Non-pigmented ciliary epithelial cell (primary cell): ENCODE measurements at places on chromosomes 12 and 14.
A peak's percentile ranks its signal among the peaks of the same experiment; 100 is the strongest.

- no peak for DNase-seq
Measured at GRCh38 chr12:6311822-6312528, 1.5 kb downstream of the PLEKHG6 start.

- DNase-seq, result no peak
Measured at GRCh38 chr14:24232645-24233537, at the start of gene GMPR2. Gene GMPR2, plus strand, starts transcription at chr14:24232929. Its CDS starts 325 bp downstream, at chr14:24233254.

DNA sequence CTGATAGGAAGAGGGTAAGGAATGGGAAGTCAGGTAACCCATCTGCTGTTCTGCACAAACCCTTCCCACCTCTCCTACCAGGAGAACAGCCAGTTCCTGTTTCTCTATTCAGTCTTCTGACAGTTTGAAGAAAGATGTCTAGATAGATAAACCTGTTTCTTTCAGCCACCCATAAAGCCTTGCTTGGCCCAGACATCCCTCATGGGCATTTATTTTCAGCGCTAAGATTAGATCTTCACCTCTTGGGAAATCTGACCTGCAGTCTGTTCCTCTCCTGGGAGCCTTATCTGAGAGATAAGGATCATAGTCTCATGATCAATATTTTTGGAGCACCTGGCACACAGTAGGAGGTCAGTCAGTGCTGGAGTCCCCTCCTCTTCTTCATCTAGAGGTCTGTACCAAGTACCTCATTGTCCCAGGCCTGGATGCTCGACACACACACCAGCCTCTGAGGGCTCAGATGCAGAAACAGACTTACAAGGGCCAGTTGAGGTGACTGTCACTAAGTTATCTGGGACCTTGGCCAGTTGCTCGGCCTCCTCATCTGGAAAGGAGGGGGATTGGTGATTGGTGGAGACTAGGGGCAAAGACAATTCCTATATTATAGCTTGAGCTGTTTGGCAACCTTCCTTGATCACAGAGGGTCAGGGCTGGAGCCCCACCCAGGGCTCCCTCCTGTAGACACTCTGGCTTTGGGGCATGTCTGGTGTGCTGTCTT lies 18.2 kb downstream of the ACVRL1 start:
- DNase-seq, result no peak

GRCh38 chr12:93925585-93926205 lies 222.7 kb upstream of the PLXNC1 start:
- DNase-seq, result no peak

DNA sequence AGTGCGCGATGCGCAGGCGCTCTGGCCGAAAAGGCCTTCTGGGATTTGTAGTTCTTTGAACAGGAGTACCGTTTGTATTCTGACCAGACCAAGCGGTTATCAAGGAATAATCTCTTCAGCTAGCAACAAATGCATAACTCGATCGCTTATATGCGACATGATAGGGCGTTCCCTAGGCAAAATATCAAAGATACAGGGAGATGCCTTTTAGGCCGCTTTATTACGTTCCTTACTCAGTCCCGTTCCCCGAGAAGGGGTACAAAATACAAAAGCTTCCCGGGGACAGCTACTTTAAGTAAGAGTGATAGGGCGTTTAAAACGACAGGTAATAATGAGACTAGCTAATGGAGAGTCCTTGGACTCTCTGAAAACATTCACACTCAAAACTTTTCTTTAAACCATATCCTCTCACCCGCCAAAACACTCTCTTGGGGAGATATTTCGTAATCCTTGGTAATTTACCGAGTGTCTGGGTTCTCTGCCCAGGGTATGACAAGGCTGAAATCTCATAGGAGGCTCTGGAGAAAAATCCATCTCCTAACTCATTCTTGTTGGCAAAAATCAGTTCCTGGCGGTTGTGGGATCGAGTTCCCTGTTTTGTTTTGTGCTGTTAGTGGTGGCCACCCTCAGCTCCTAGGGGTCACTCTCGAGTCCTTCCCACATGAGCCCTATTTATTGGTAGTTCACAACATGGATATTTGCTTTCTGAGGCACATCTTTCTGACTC lies 412 bp upstream of the SNW1 start:
- DNase-seq, result peak; percentile 79

DNA sequence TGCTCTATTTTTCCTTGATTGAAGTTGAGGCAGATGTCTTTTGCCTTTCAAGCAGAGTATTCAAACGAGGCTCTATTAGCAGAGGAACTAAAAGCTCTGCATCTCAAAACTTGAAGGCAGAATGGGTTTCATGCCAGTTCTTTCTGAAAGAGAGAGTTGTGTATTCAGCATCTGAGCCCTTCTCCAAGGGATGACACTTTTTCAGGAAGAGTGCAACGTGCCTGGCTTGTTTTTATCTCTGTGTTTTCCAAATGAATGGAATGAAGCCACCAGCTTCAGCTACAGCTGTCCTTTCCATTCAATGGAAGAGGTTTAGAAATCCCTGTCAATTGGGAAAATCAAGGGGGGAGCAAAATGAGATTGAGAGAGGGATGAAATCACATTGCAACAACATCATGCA lies 14.6 kb downstream of the BEST3 start:
- DNase-seq, result no peak

GRCh38 chr12:83920821-83921547 lies 991.6 kb downstream of the SLC6A15 start:
- DNase-seq, result no peak

DNA sequence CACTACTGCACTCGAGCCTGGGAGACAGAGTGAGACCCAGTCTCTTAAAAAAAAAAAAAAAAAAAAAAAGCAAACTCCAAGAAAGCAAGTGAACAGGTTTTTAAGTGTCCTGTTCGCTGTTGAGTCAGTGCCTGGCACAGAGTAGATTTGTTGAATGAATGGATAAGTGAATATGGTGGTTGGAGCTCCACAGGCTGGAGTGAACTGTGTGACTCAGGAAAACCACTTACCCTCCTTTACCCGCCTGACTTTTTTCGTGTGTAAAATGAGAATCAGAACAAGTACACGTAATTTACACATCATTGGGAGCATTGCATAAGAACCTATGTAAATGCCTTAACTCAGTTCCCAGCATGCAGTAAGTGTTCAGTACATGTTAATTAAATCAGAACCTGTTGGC lies 24.0 kb upstream of the ESRRB start:
- no peak for DNase-seq

GRCh38 chr12:3453990-3454680 lies 36.9 kb upstream of the PRMT8 start:
- DNase-seq, result peak; percentile 13

- DNase-seq, result no peak
Measured at GRCh38 chr12:119668324-119668841, 450 bp downstream of the PRKAB1 start.

DNA sequence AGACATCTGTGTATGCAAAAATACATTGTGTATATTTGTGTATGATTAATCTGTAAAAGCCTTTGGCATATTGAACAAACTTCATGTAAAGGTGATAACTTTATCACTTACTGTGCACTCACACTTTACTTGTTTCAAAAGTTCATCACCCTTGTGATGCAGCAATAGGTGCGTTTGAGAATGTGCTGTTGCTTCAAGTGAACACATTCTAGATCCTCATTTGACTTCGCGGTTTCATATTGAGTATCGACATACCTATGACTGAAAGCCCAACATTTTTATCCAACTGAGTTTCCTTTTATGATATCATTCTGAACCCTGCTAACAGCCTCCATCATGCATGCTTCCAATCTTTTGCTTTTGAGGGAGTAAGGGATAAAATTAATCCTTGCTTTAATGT lies 1086.9 kb downstream of the TMEM121 start:
- no peak for DNase-seq

DNA sequence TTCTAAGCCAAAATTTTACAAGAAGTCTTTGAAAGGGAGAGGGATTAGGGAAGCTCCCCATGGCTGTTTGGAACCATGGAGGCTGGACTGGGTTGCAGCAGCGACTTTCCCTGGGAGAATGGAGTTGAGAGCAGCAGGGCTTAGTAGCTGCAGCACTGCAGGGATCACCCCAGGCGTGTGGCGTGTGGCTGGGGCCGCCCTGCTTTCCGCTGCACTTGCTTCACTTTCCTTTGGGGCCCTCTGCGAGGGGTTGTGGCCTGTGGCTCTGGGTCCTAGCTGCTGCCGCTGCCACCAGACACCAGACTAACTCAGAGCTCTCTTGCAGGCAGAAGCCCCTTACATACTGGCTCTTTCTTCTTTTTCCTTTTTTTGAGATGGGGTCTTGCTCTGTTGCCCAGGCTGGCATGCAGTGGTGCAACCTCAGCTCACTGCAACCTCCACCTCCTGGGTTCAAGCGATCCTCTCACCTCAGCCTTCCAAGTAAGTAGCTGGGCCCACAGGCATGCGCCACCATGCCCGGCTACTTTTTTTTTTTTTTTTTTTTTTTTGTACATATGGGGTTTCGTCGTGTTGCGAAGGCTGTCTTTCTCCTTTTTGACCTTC lies 25.4 kb downstream of the CCDC62 start:
- DNase-seq, result no peak

GRCh38 chr12:102167821-102168604 lies 29.6 kb downstream of the PMCH start:
- DNase-seq, result peak; percentile 9

GRCh38 chr12:23431006-23431405 lies 518.5 kb downstream of the SOX5 start:
- DNase-seq, result peak; percentile 1

DNA sequence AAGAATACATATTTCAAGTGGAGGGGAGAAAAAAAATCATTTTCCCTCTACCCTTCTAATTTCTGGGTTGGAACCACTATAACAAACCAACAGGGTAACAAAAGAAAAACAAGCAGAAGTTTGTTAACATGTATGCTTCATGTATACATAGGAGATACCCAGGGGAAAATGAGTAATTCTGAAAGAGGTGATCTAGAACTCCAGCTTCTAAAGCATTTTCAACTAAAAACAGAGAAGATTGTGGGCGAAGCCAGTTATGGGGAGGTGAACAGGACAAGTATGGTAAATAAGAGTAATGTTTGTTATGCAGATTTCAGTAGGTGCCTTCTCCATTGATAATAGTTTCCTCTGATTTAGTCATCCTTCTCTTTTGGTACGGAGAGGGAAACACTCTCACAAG lies 16.7 kb downstream of the FNTB start:
- DNase-seq, result no peak

GRCh38 chr12:94208622-94208966 lies 60.2 kb downstream of the PLXNC1 start:
- no peak for DNase-seq

DNA sequence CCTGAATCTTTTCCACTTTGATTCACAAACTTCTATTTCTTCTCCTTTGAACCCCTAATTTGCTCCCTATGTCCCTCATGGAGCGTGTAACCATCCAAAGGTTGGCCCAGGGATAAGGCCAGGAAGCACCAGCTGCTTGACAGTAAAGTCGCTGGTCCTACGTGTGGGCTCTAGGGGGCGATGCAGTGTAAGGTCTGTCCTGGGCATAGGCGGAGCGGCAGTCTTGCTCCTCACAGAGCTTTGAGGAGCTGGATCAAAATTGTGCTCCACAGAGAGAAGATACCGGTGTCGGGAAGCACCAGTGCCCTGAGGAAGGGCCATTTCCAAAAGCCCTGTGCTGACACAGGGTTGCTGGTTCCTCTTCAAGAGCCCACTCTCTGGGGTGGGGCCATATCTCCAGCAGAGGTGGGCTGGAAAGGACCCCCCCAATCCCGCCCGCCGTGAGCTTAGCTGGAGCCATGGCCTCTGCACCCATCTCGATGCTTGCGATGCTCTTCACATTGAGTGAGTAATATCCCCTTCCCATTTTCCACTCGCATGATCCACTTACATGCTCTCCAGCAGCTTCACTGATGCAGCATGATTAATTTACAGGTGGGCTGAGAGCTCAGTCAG lies 49.9 kb upstream of the OR4E1 start:
- DNase-seq, result no peak
